Naive thymus-derived CD4-positive, alpha-beta T cell (primary cell): ENCODE measurements at places on chromosomes 1 and 21. TPM values are rescaled to one million over a fixed set of nuclear protein-coding genes. Genes with fewer than 3 reads are reported as not detected.

Gene DSCAM
- not detected for polyA plus RNA-seq

- DNase-seq, result no peak
These were observed 77.2 kb upstream of the CTTNBP2NL start for GRCh38 chr1:112318698-112319370.

GRCh38 chr1:113871597-113872113 is at the start of gene PTPN22:
TSS of gene PTPN22 (minus strand) at chr1:113871712.
- DNase-seq, result peak; percentile 70

DNA sequence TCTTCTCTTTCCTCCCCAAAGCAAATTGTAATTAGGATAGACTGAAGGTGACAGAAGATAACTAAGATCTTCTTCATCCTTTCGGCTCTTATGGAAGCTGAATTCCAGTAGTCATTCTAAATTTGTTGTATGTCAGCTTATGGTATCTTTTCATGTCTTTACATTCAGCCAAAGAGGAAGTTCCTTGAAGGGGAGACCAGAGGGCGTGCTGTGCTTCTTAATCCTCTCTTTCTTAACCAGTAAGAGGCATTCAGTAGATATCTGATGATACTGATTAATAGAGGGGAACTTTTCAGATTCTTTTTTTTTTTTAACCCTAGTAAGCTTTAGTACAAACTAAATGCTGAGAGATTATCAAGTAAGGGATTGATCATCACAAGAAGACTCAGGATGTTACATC is 102.3 kb downstream of the OSBPL9 start:
- no peak for DNase-seq

GRCh38 chr1:54519709-54520108 is 28.3 kb upstream of the ACOT11 start:
- no peak for DNase-seq

GRCh38 chr21:16388911-16389560 is 659.3 kb downstream of the USP25 start:
- no peak for DNase-seq

DNA sequence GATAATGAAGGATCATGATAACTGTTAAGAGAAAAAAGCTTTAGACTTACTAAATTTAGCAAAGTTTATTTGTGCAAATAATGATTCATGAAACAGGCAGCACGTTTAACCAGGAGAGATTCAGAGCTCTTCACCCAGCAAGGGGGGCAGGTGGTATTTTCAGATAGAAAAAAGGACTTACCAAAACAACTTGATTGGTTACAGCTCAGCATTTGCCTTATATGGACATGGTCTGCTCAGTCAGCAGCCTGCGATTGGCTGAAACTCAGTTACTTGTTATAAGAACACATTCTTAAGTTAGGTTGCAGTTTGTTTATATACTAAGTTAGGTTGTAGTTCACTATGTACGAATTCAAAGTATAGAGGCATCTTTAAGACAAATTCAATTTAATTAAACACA is 165.6 kb downstream of the DUSP10 start:
- no peak for DNase-seq

Gene LYPD8
- polyA plus RNA-seq, result not detected

DNA sequence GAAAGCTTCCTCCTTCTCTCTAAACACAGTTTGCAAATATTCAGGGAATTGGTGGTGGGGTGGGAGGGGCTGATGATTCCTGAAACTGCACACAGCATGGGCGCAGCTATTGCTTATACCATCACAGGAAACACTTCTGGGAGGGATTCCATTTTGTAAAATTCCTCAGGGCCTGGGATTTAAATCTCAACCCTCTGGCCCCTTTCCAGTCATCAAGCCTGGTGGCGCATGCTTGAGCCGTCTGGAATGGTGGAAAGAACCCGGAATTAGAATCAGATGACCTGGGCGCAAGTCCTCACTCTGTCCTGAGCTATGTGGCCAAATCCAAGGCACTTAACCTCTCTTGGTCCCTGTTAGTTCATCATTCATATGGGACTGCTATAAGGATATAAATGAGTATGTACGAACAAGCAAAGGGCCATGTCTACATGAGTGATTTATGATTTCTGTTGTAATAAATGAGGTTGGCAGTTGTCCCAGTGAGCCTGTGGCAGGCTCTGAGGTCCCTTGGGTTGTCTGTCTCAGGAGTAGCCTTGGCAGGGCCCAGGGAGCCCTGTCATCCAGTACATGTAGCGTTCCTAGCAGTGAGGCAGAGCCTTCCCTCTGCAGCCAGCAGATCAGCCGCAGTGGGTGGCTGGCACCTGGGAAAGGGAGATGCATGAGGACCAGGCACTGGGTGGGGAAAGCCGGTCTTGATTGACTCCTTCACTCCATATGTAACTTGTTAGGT is 72.0 kb downstream of the MAN1C1 start:
- no peak for DNase-seq

Gene DNALI1
- not detected for polyA plus RNA-seq

GRCh38 chr21:33075128-33075527 is 5.2 kb downstream of the OLIG1 start:
- DNase-seq, result no peak

GRCh38 chr1:175197531-175197930 is 5.0 kb upstream of the KIAA0040 start:
- DNase-seq, result no peak

DNA sequence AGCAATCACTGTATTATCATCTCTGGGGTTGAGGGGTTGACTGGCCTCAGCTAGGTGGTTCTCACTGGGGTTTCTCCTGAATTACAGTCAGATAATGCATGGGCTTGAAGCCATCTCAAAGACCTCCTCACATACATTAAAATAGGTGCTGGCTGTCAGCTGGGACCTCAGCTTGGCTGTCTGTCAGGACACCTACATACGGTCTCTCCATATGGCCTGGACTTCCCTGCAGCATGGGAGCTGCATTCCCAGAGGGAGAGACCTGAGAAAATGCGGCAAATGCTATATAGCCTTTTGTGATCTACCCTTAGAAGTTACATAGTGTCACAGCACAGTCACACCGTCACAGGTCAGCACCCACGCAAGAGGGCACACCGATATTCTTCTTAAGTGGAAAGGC is 93.6 kb downstream of the TSEN15 start:
- DNase-seq, result no peak

DNA sequence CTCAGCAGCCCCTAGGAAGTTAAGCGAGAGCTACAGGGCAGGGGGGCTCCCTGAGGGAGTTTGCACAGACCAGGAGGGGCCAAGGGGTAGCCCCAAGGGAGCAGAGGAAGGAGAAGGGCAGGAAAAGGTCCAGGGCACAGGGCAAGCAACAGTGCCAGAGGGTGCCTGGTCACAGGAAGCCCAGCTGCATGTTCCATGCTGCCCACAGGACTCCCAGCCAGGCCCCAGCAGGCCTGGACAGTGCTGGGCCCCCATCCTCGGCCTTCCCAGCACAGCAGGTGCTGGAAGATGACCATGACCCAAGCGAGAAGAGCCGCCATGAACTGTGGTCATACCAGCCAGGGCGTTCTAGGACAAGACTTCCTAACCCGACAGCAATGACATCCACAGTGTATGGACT is 11.0 kb downstream of the KLHL21 start:
- no peak for DNase-seq

GRCh38 chr1:110672753-110673108 is 2.0 kb downstream of the KCNA3 start:
- peak; percentile 89 for DNase-seq

- no peak for DNase-seq
These were observed 71.0 kb downstream of the PTGS2 start for GRCh38 chr1:186609183-186609582.

DNA sequence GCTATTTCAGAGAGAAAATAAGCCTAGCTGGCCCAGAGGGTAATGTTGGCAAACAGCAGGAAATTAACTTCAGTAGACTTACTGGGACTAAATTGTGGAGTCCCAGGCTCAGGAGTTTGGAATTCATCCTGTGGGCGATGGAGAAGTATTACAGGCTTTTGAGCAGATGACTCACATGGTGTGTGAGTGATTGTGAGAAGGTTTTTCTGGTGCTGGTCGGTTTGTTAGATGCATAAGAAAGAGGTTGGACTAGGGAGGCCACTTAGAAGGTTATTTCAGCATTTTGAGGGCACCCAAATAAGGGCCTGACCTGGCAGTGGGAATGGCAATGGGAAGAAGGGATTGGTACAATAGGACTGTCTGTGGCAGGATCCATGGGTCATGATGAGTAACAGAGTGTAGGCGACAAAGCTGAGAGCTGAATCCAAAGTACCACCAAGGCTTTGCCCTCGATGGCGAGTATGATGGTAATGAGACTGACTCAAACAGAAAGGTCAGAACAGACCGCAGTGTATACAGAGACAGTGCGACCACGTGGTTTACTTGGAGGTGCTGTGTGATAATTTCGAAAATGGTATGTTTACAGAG is 69.2 kb upstream of the KIF26B start:
- no peak for DNase-seq

Gene VCAM1
- polyA plus RNA-seq, result not detected

Gene KRTAP12-2
- polyA plus RNA-seq, result not detected

Gene FNDC5
- not detected for polyA plus RNA-seq

Gene FCRL3
- polyA plus RNA-seq, result 1.4 TPM

Gene CLDN17
- not detected for polyA plus RNA-seq

- no peak for DNase-seq
These were observed 36.7 kb upstream of the SH3D21 start for GRCh38 chr1:36269408-36269838.

GRCh38 chr1:98688110-98688739 is 26.7 kb downstream of the SNX7 start:
- no peak for DNase-seq

- no peak for DNase-seq
These were observed 92.0 kb downstream of the STUM start for GRCh38 chr1:226640321-226641136.

Gene NKAIN1
- not detected for polyA plus RNA-seq

- DNase-seq, result no peak
These were observed 100.1 kb upstream of the JUN start for GRCh38 chr1:58883888-58884482.

DNA sequence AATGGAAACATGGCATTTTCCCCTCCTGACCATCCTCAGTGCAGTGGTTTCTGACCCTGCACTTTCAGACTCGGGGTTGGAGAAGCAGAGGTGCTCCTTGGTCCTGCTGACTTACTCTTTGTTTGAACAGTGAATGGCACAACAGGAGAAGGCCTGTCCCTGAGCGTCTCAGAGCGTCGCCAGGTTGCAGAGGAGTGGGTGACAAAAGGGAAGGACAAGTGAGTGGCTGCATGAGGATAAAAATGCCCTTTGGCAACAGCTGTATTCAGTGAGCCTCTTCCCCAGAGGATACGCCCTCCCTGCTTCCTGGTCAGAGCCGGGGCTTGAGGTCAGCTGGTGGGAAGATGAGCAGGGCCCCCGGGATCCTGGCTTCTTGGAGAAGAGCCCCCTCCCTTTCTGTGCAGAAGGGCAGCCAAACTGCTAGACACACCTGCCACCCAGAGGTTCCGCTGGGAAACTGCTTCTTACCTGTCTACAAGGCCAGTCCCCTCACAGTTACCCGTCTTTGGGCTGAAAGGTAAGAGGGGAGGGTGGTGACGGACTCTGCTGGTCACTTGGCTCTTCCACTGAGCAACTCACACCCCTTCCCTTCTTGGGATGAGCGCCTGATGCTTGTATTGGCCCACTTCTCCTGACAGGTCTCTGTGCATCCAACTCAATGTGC is 16.6 kb downstream of the NPL start:
- DNase-seq, result no peak

- DNase-seq, result no peak
These were observed 211.5 kb downstream of the TRABD2B start for GRCh38 chr1:47785561-47786271.

DNA sequence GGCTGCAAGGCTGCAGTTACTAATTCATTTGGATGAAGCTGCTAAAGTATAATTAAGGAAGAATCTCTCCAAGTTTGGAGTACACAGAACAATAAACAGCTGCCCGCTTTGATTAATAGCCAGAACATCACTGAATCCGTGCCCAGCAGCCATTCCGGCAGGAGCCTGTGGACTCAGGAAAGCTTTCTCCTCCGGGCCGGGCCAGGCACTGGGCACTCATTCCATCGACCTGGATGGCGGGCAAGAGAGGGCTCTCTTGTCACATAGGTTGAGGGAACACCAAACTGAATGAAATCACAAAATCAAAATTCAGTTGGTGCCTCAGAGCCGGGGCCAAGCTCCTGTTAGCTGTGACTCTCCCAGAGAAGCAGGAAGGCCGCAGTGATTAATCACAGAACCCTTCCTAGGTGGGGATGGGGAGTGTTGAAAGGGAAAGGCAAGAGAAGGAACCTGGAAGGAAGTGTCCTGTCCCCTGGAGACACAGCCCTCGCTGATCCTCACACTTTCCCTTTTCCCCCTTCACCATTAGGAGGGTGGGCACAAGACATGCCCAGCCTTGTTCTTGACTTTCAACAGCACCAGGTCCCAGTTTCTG is 306.7 kb downstream of the NPHP4 start:
- no peak for DNase-seq

Gene NR0B2
- not detected for polyA plus RNA-seq

Gene DDAH1
- not detected for polyA plus RNA-seq

DNA sequence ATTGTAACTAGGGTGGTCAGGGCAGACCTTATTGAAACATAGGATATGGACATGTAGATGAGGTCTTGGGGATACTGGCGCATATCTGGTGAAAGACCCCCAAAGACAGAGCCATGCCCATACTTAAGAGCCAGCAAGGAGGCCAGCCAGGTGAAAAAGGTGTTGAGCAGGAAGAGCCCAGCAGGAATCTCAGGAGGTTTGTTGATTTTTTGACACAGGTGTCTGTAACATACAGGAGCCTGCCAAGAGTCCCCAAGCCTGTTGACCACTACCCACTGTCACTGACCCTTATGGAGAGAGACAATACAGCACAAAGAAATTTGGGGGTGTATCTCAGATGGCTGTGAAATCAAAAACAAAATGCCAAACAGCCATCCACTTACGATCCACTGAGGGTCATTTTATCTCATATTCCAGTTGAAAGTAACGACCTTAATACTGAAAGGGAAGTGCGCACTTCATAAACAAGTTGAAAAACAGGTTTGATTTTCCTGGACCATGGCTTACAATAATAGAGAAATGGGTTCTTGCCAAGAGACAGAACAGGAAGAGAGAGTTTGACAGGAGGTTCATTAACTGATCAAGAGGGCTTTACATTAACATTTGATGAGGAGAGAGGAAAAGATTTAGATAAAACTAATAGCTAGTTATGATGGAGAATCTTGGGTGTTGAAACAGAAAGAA is 163.6 kb downstream of the GLUL start:
- no peak for DNase-seq

DNA sequence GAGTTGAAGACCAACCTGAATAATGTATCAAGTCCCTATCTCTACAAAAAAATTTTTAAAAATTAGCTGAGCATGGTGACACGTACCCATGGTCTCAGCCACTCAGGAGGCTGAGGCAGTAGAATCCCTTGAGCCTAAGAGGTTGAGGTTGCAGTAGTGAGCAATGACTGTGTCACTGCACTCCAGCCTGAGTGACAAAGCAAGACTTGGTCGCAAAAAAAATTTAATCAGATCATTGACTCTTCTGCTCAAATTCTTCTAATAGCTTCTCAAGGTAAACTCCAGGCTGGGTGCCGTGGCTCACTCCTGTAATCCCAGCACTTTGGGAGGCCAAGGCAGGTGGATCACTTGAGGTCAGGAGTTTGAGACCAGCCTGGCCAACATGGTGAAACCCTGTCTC is 85.9 kb upstream of the PUM1 start:
- DNase-seq, result no peak

GRCh38 chr1:66176012-66176715 is 357.8 kb upstream of the SGIP1 start:
- DNase-seq, result no peak

- no peak for DNase-seq
These were observed 217.4 kb upstream of the KIAA0040 start for GRCh38 chr1:175409938-175410337.

Gene FCRL5
- polyA plus RNA-seq, result not detected

- DNase-seq, result no peak
These were observed 96.9 kb downstream of the PAPPA2 start for GRCh38 chr1:176559878-176560277.

Gene FCRLB
- polyA plus RNA-seq, result 0.79 TPM

- DNase-seq, result no peak
These were observed 199.9 kb downstream of the LYPLAL1 start for GRCh38 chr1:219373616-219373935.

Gene AMPD1
- polyA plus RNA-seq, result not detected
